ENCODE measurements at places on chromosomes 7 and 10.
A peak's percentile ranks its signal among the peaks of the same experiment; 100 is the strongest.

GRCh38 chr7:79529881-79530235 is 76.4 kb upstream of the MAGI2 start:
- DNase-seq, result no peak

DNA sequence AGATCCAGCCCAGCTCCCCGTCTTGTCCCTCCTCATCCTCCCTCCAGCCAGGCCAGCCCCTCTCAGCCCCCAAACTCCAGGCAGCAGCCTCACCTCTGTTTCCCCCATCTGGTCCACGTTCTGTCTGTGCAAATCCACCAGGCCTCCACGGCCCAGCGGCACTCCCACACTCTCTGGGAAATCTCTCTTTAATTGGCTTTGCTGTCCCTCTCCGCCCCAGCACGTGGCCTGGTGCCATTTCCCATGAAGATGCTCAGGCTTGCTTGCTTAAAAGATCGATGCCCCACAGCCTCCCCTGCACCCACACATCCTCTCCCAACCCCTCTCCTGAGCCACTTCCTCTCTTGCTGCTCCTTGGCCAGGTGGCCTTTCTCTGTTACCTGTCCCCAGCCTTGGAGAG is 39.3 kb downstream of the PRF1 start:
- DNase-seq, result no peak

DNA sequence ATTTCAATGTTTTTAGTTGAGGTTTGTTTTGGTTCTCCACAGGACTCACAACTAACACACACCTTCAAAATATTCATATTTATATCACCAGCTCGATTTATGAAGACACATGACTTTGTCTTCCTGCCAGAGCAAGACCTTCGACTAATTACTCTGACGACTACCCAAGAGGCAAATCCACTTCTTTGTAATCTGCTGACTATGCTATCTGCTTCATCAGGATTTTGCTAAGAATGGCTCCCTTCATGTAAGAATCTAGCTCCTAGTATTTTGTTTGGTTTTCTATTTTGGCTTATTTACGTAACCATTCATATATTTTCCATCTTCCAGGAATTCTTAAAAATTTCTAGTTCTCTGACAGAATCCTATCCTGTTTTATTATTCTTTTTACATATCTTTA is 93.0 kb downstream of the BRAF start:
- DNase-seq, result no peak

- no peak for DNase-seq
These were observed 63.5 kb upstream of the LRRN3 start for GRCh38 chr7:111027396-111027795.

GRCh38 chr10:113476191-113476590 is 76.7 kb upstream of the HABP2 start:
- DNase-seq, result no peak

- no peak for DNase-seq
These were observed 194.8 kb downstream of the FANK1 start for GRCh38 chr10:126090911-126091728.

DNA sequence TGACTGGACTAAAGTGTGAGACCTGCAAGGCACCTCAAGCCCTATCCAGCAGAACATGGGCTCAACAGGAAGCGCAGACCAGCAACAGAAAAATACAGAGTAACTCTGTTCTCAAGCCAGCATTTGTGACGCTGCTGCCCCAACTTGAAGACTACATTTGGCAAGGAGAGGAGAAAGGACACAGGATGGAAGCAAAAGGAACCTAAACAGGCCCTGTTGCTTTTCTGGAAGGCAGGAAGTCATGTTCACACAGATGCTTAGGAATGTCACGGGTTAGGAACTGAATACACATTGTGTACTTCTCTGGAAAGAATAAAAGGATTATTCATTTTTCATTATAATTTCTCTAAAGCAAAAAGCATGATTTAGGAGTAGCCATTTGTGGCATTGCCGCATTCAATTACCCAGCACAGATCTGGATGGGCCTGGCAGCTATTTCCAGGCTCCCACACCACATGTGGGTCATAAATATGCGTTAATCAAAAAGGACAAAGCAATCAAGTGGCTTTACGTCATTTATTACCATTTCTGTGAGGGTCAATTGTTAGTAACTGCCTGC is 19.8 kb upstream of the TOMM7 start:
- DNase-seq, result no peak

DNA sequence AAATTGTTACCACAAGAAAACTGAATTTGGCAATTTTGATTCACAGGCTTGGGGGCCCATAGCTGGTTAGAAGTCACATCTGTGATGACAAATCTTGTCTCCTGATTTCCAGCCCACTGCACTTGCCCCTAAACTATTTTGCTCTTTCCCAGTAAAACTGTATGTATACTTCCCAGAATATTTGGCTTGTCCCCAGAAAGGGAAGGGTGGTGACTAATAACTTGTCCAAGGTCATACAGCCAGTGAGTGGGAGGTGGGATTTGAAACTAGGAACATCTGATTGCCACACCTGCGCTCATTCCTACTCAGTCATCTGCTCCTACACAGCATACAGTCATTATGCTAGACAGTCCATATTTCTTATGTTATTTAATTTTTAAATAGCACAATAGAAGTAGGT is 304.5 kb downstream of the SDHAF3 start:
- DNase-seq, result no peak

DNA sequence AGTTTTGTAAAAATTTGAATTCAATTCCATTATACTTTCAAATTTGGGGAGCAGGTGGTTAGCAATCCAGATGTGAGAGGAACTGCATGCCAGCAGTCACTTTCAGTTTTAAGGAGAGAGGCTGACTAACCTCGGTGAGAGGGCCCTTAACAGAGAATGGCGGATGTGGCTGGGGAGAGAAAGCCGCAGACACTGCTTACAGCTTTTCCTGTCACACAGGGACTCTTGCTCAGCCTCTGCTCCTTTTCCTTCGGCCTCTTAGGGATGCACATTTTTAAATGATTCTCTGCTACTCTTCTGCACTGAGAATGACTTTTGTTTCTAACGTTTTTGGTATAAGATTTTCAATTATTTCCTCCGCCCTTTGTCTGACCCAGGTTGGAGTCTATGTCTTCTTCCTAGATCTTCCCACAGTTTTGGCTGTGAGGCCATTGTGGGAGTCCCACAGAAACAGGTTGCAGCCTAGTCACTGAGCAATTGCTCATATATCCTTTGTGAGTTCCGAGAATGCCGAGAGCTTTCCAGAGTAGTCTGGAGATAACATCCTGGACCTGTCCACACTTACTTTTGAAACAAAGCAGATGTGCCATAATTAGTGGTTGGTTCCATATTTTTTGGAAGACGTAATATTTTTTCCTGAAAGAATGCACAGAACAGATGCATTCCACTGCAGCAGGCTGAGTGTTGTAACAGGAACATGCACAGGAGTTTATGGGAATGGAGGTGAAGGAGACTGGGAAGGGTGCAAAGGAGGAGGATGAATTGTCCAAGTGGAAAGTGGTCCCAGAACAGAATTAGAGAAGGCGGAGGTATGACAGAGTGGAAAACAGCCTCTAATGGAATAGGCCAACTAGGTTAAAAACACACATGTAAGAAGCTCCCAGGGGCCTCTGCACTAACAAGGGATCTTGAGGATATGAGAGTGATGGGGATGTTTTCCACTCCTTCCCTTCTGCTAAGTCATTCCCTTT is 168.0 kb upstream of the ZNF32 start:
- peak; percentile 88 for DNase-seq

GRCh38 chr7:91892821-91893340 is 12.4 kb upstream of the MTERF1 start:
- DNase-seq, result no peak

DNA sequence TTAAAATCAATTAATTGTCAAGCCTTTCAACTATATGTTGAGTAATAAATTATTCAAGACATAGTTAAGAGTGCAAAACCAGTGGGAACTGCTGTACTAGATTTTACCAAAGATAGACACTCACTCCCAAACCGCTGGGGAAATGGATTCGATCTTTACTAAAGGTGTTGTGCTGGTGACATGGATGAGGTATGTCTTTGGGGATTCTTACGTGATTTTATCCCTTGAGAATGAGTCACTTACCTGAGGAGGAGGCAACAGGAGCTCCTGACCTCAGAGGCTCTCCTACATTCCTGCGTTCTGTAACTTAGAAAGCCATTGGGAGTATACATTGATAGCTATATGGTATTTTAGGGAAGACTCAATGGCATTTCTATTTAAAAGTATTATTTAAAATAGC is 165.5 kb downstream of the PKD1L1 start:
- DNase-seq, result no peak

DNA sequence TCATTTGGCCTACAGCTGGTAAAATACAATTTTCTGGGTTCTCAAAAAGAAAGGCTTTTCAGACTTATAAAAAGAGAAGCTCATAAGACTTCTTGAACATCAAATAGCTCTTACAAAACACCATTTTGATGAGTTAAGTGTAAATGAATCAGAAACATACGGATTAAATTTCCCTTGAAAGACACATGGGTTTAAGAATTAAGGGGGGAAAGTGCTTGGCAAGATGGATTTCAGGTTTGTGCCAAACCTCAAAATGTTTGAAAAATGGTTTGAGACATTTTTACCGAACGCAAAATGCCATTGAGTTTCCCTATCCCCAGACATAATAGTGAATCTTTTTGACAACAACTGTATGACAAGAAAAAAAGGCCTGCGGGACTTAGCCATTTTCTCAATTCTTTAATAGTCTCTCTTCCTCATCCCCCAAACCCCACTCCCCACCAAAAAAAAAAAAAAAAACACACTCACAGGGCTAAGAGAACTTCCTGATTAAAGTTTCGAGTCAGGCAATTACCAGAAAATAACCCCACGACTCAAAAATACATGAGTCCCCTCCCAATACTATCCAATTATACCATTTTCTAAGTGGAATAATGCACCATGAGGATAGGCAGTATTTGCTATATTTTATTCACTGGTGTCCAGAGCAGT is 260.1 kb downstream of the TRIL start:
- DNase-seq, result no peak

DNA sequence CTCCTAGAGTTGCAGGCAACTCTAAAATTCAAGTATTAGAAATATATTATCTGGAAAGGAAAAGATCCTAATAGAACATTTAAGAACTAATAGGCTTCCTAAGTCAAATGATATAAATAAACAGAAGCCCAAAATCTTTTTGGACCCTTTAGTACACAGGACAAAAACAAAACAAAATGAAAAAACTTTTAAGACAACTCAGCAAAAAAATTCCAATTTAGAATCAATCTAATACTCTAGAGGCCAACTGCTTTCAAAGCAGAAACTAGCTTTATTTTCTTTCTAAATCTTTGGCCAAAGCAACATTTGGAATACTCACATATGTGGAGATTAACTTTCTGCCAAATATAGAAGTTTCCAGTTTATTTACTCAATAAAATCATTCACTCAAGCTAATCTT is 65.2 kb downstream of the CALCR start:
- no peak for DNase-seq

DNA sequence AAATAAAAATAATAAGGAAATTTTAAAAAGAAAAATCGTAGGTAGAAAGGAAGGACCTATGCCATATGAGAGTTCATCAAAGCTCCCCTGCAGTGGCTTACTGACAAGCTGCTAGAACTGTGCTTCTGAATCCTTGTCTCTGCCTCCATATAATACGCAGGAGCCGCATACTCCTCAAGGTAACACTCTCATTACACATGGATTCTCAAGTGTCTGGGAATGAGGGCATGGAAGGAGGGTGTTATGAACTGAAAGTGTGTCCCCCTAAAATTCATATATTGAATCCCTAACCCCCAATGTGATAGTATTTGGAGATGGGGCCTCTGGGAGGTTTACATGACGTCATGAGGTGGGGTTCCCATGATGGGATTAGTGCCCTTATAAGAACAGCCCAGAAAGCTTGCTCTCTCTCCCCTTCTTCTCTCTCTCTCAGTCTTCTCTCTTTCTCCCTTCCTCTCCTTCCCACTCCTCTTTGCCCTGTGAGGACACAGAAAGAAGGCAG is 35.2 kb downstream of the CREB3L2 start:
- DNase-seq, result no peak

- DNase-seq, result no peak
These were observed 8.4 kb downstream of the SEM1 start for GRCh38 chr7:96701258-96701657.

GRCh38 chr10:11235771-11236170 is 218.1 kb downstream of the CELF2 start:
- no peak for DNase-seq

- DNase-seq, result no peak
These were observed 18.8 kb upstream of the INPP5A start for GRCh38 chr10:132518572-132519381.

DNA sequence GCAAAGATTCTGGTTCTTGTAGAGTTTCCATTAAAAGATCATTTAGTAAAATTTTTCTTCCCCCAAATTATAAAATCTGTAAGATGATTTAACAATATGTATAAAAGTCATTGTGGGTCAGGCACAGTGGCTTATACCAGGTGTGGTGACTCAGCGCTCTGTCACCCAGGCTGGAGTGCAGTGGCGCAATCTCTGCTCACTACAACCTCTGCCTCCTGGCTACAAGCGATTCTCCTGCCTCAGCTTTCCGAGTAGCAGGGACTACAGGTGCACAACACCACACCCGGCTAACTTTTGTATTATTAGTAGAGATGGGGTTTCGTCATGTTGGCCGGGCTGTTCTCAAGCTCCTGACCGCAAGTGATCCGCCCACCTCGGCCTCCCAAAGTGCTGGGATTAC is 68.0 kb downstream of the SEPTIN14 start:
- DNase-seq, result peak; percentile 28
